IPS DF 6.9 (cell line): ENCODE measurements at places on chromosomes 7 and 10.

DNA sequence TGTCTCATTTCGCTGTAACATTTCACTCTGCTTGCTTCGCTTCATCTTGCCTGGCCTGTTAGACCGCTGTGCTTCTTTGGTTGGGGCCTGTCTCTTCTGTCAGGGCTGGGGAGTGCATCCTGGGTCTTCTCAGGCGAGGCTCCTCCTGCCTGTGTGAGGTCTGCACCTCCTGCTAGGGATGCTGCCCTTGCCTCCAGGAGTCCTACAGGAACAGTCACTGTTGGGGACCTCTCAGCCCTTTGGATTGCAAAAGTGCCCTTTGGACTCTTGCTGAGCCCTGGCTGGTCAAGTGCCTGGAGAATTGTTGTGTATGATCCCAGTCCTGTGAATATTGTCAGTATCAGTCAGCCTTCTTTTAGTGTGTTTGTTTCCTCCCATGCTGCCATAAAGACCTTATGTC is 84.1 kb downstream of the MDFIC start:
- no peak overlapping the region for H3K4me3 ChIP-seq
- H3K36me3 ChIP-seq, result no peaks in the 10 kb centered on the region
- peak; percentile 47 for DNase-seq

- no peaks in the 10 kb centered on the region for H3K4me1 ChIP-seq
- no peak for DNase-seq
- H3K4me3 ChIP-seq, result no peak overlapping the region
- no peaks in the 10 kb centered on the region for H3K36me3 ChIP-seq
- no peaks in the 10 kb centered on the region for H3K27me3 ChIP-seq
- H3K27ac ChIP-seq, result no peak overlapping the region
Observed at GRCh38 chr7:92973974-92974373, 137.6 kb upstream of the CDK6 start.

GRCh38 chr10:75677541-75677940 is 246.1 kb downstream of the LRMDA start:
- no peaks in the 10 kb centered on the region for H3K4me1 ChIP-seq
- no peak overlapping the region for H3K27ac ChIP-seq
- H3K27me3 ChIP-seq, result no peaks in the 10 kb centered on the region
- DNase-seq, result no peak
- no peak overlapping the region for H3K4me3 ChIP-seq

GRCh38 chr7:45401851-45402250 is 172.3 kb upstream of the ADCY1 start:
- H3K4me3 ChIP-seq, result no peak overlapping the region
- no peaks in the 10 kb centered on the region for H3K36me3 ChIP-seq
- no peak for DNase-seq
- H3K4me1 ChIP-seq, result peaks cover 2% of the 10 kb centered on the region; the same call in 1 of the 2 replicates
- no peaks in the 10 kb centered on the region for H3K27me3 ChIP-seq
- H3K27ac ChIP-seq, result no peak overlapping the region

- H3K27me3 ChIP-seq, result no peaks in the 10 kb centered on the region
- peak overlapping the region; percentile 95; the same call in 1 of the 2 replicates for H3K4me3 ChIP-seq
- H3K27ac ChIP-seq, result no peak overlapping the region
- H3K36me3 ChIP-seq, result no peaks in the 10 kb centered on the region
- no peaks in the 10 kb centered on the region for H3K4me1 ChIP-seq
Observed at GRCh38 chr10:121926671-121927317, 1.0 kb downstream of the ATE1 start.

GRCh38 chr10:128116851-128117615 is 9.2 kb downstream of the MKI67 start:
- H3K27ac ChIP-seq, result no peak overlapping the region
- H3K4me1 ChIP-seq, result no peaks in the 10 kb centered on the region
- H3K4me3 ChIP-seq, result no peak overlapping the region
- peaks cover 34% of the 10 kb centered on the region for H3K36me3 ChIP-seq
- no peak for DNase-seq

GRCh38 chr7:142153400-142153799 is 41.9 kb downstream of the MGAM2 start:
- H3K4me1 ChIP-seq, result no peaks in the 10 kb centered on the region
- no peak for DNase-seq
- H3K27me3 ChIP-seq, result no peaks in the 10 kb centered on the region
- no peak overlapping the region for H3K4me3 ChIP-seq
